AG08395 (cell line): ENCODE measurements at places on chromosomes 11 and 22.
A peak's percentile ranks its signal among the peaks of the same experiment; 100 is the strongest.

GRCh38 chr22:41285441-41285819 is 557 bp downstream of the RANGAP1 start:
- DNase-seq: peak; percentile 92

GRCh38 chr11:94183251-94183885 is 54.7 kb downstream of the PANX1 start:
- DNase-seq: no peak

DNA sequence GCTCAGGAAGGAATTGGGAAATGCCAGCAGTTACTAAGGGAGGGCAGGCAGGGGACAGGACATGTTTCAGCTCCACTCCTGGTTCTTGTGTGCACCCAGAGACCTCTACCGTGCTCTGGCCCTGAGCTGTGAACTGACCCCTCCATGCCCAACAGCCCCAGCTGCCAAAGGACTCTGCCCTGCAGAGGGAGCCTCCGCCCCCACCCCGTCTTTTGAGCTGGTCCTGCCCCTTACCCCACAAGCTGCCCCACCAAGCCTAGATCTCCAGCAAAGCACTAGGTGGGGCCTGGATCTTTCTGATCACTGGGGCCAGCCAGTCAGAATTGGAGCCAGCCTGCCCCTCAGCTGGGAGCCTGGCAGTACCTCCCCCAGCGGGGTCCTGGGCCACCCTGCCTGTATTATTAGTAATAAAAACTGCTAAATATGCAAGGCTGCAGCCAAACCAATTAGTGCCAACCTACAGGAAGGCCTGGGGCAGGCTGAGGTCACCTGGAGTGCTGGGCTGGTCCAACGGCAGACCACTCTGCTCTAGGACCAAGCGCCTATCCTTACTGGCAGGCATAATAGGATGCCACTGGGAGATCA is 23.9 kb upstream of the DRICH1 start:
- DNase-seq: no peak

DNA sequence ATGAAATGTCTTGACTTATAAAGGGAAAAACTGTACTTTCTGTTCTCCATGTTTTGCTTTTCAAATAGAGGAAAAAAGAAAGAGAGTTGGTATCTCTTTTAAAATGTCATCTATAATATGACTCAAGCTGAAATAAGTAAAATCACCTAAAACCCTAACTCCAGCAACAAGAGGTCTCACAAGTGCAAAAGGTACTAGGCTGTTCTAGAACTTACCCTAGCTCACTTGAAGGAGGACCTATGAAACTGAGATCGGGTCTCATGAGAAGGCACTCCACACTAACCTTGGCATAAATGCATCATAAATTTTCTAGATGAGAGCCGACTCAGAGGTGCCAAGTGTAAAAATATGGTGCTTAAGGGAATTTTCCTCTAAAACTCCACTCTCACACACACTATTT is 63.8 kb downstream of the PHF21A start:
- no peak for DNase-seq

- DNase-seq: no peak
Observed at GRCh38 chr11:34027516-34028408, 23.8 kb upstream of the CAPRIN1 start.

DNA sequence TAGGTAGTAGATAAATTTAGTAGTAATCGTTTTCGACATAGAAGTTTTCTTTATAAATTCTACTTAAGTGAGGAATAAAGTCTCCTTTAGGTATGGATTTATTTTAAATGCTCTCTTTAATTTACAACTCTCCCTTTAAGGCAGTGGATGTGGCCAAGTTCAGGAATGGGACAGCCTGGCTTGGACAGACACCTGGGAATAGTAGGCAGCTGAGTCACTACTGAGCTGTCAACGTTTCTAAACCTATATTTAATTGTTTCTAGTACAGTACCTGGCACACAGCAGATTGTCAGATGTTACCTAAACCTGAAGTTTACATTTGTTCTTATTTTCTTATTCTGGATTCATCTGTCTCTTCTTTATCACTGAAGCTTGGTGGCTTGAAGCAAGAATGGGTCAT is 85.1 kb downstream of the DEPDC5 start:
- no peak for DNase-seq
